ENCODE measurements at places on chromosomes 3 and 15.

DNA sequence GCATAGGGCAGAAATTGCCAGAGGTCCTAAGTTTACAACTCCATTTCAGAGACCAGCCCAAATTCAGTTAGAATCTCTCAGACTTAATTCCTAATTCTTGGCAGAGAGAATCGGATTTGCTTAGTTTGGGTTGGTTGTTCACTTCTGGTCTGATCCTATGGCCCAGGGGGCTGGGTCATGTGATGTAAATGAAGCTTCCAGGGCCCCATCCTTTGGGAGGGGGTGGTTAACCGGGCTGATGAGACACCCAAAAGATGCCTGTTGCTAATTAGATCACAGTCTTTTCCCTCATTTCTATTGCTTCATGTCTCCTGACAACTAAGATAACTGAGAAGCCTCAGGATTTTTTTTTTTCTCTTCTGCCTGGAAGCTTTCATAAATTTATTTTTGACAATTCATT lies 11.1 kb upstream of the ZNF620 start:
- no peak for DNase-seq

DNA sequence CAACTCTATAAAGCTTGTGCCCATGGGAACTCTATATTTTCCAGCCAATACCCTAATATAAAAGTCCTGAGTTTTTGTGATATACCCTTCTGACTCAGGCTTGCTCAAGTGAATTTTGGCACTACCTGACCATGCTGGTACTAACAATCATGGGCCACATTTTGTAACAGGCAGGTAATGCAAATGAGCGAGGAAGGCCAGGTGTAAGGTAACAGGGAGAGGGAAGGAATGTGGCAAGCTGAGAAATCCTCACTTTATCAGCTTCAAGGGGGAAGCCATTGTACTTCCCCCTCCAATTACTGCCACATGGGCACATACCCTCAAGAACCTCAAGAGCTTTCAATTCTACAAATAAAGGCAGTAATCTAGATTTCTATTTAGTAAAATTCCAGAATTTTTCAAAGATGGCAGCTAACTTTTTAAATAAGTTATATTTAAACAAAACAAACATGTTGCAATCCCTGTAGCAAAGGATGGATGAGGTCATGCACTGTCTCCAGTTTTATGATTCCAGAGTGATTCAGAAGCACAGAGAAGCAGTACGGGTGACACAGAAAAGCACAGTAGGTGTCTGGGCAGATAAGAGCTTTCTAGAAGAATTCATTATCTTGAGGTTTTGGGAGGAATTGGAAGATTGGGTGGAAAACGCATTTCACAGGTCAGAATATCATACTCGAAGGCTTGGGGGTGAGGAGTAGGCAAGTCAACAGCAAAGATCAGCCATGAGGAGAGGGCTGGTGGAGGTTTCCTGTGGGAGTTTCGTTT lies 87.6 kb downstream of the FOXP1 start:
- no peak for DNase-seq

- no peak for DNase-seq
Measured at GRCh38 chr3:37198996-37199395, 24.6 kb upstream of the LRRFIP2 start.

- no peak for DNase-seq
Measured at GRCh38 chr15:91611561-91612323, 241.8 kb upstream of the SLCO3A1 start.

DNA sequence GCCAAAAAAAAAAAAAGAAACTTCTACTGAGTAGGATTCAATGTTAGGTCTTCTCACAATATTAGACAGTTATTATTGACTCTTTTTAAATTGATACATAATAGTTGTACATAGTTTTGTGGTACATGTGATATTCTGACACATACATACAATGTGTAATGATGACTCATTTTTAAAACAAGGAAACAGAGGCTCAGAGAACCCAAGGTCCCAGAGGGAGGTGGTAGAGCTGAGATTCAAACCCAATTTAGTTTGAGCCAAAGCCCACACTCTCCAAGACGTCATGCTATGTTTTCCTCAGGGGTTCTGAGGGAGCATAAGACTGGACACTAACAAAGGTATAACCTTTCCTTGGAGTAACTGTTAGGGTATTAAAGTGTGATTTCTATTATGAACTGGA lies 40.6 kb downstream of the MYO5C start:
- no peak for DNase-seq

- DNase-seq = peak; percentile 19
Measured at GRCh38 chr3:119508172-119508845, 10.0 kb downstream of the TIMMDC1 start.

DNA sequence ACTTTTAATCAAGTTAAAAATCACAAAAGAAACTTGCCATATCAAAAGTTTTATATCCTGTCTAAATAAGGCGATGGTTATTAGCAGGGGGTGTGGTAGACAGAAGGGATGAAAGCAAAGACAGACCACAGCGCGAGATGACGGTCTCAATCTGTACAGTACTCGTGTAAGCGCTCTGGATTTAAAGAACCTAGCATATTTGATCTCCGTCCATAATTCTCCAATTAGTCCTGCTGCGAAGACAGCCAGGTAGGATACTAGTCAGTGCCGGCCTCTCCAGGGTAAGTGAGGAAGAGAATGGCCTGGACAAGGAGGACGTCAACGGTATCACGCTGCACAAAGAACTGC lies 701 bp downstream of the SGO1 start:
- DNase-seq = no peak

- peak; percentile 93 for DNase-seq
Measured at GRCh38 chr3:40971191-40972168, 227.8 kb upstream of the CTNNB1 start.

DNA sequence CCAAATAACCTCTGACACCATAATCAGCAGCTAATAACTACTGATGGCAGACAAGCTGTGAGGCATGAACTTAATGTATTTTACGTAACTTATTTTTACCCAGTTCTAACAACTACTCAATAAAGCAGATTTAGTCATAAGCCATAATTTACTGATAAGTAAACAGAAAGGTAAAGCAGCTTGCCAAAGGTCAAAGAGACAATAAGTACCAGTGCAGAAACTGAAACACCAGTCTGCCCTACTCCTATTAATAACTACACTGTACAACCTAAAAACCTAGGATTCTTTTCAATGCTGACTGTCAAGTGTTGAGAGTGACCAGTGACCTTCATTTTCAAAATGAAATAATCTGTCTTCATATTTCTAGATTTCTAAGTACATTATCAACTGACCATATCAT lies 152.2 kb downstream of the NR2E3 start:
- DNase-seq = peak; percentile 1
